GM23248 (cell line): ENCODE measurements at places on chromosomes 6 and 20.

- DNase-seq, result no peak
Measured at GRCh38 chr20:59512651-59513050, 91.7 kb upstream of the PHACTR3 start.

- DNase-seq, result no peak
Measured at GRCh38 chr6:99165838-99166237, 183.6 kb downstream of the FAXC start.

DNA sequence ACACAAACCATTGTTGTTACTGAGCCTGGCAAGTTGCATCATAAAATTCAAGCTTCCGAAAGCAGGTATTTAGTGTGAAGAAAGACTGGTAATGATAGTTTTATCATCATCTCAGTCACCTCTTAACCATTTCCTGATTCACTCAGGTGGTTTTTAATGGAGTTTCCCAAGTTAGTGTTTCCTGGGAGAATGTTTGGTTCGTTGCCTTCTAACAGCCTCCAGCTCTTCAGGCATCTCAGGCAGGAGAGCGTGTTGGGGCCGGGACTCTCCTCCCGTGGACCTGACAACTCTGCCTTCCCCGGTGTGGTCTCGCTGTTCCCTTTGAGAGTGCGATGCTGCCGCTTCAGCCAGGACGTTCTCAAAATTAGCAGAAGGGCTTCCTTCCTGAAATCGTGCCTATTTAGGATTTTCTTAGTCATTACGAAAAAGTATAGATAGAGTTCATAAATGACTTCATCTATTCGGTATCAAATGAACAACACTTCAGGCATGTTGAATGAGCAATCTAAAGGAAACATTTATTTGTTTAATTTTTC is 105.0 kb upstream of the QKI start:
- DNase-seq, result peak; percentile 11

GRCh38 chr6:52130440-52130839 is 43.0 kb upstream of the PKHD1 start:
- no peak for DNase-seq

DNA sequence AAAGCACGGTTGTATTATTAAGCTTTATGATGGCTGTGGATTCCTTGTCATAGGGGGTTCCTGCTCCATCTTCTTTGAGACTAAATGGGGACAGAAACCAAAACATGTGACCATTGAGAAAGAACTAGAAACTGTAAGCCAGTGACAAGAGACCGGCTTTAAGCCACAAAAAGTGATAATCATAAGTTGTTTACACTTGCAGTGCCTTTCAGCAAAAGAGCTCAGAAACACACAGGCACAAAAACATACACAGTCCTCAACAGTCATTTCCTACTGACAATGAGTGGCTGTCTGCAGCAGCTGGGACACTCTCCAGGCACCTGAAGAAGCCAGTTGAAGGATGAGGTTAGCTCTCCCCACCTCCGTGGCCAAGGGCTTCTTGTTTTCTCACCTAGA is 20.0 kb upstream of the UBE2J1 start:
- DNase-seq, result no peak

DNA sequence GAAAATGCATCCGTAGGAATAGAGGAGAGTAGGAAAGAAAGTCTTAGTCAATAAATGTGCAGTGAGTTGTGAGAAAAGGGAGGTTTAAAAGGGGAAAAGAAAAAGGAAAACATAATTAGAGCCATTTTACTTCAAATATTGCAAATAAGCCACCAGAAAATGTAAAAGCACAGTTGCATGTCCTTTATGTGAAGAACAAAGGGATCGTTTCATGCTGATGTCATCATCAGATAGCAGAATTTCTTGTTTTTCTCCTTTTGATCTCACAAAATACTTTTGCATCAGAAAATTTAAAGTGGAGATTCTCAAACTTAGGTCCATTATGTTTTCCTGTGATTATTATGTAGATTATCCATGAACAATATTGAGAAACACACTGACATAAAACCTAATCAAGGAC is 166.7 kb downstream of the HAO1 start:
- DNase-seq, result no peak

DNA sequence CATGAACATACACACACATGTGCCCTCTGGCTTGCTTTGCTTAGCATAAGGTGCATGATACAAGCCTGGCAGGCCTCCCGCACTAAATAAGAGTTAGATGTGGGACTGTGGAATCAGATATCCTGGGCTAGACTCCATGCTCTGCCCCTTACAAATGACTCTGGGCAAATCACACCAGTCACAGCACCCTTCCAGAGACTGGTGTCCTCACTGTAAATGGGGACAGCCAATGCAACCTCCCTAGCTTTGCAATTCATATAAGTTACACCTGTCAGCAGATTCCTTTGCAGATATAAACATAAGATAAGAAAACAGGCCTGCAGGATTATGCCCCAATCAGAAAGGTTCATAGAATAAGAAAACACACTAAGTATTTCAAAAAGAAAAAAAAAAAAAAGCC is 174.1 kb downstream of the PTPRT start:
- DNase-seq, result no peak

DNA sequence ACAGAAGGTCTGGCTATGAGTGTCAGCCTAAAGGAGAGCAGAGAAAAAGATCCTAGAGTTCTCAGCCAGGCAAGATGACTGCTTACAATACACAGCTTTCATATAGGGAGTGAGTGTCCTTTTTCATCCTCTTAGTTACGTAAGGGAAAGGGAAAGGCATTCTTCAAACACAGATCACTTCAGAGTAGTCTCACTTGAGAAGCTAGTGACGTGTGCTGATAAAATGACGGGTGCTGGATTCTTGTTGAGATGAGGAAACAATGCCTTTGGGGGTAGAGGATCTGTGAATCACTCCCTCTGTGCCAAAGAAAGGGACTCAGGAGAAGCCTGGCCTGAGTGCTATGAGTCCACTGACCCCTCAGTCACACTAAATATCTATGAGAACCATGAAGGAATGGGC is 117.3 kb downstream of the QRSL1 start:
- DNase-seq, result peak; percentile 63

GRCh38 chr6:39910164-39910563 is 24.1 kb downstream of the MOCS1 start:
- DNase-seq, result no peak

DNA sequence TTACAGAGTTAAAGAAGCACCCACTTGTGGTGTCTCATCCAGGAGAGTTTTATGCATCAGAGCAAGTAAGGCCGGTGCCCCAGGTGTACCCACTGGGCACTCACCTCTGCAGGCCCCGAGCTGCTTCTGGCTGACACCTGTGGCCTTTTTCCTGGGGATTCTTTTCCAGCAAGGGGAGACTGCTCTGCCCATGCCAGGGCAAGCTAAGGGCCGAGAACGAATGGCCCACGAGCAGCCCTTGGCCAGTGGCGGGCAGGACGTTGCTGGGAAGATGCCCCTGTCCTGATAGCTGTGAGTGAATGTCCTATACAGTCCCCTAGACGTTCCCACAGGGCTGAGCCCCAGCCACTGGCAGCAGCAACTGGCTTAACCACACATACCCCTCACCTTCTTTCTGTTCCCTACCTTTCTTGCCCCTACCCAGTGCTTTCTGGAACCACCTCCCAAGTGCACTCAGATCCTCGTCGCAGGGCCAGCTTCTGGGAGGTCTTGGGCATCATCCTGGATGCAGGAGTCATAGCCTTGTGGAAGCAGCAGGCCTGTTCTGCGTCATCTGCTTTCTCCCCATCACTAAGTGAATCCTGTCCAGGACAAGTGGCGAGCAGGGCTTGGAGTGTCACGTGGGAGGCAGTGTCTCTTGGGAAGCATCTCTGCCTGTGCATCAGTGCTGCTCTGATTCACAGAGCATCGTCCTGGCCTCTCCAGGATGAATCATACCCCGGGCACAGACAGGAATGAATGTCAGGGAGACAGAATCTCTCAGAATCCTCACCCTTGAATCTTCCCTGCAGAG is 32.5 kb downstream of the SYNDIG1 start:
- peak; percentile 99 for DNase-seq

DNA sequence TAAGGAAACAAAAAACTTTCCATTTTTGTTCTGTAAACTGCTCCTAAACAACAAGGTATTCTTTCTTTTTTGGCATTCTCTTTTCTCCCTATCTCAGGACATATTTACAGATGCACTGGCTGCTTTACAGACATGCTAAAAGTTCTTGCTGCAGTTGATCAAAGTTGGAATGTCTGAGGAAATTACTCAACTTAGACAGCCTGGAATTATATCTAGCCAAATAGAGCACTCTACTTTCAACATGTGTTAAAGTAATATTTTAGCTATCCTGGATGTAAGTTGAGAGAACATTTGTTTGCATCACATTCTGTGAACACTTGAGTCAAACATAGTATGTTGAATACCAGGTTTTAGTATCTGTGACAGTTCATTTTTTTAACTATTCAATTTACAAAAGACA is 24.8 kb downstream of the TASP1 start:
- peak; percentile 8 for DNase-seq

DNA sequence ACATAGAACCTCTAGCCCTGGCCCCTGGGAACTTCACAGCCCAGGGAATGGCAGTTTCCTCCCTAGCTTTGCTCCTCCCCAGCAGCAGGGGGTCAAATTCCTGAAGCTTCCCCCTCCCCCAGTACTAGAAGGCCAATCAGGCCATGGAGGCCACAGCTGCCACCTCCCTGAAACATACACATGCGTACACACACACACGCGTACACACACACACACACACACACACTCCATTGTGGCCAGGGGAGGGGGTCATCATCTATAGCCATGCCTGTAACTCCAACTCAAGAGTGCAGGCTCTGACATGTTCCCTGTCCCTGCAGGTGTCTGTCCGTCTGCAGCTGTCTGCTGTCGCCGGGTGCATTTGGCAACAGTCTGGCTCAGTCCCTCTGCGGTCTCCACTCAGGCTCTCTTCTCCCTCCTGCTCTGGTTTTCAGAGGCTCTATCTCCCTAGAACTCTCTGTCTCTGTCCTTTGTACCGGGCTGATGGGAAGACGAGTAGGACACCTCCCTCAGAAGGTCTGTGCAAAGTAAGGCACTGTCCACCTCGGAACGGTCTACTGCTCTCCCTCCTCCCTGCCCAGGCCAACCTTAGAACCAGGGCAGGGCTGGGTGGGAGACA is 1.4 kb downstream of the LRFN2 start:
- DNase-seq, result no peak

DNA sequence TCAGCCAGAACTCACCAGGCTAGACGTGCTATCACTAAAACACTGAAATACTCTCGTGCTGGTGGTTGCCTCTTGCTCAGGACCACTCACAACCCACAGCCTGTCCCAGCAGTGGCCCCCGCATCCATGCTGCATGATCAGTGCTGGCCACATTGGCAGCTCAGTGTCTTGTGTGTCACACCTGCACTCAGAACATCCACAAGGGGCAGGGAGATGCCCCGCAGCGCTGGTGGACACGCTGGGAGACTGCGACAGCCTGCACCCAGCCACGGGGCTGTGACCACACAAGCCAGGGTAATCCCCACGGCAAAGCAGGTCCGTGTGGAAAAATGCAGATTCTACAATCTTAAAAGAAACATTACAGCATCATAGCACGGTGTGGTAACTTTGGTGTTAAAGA is 23.9 kb upstream of the APMAP start:
- no peak for DNase-seq

DNA sequence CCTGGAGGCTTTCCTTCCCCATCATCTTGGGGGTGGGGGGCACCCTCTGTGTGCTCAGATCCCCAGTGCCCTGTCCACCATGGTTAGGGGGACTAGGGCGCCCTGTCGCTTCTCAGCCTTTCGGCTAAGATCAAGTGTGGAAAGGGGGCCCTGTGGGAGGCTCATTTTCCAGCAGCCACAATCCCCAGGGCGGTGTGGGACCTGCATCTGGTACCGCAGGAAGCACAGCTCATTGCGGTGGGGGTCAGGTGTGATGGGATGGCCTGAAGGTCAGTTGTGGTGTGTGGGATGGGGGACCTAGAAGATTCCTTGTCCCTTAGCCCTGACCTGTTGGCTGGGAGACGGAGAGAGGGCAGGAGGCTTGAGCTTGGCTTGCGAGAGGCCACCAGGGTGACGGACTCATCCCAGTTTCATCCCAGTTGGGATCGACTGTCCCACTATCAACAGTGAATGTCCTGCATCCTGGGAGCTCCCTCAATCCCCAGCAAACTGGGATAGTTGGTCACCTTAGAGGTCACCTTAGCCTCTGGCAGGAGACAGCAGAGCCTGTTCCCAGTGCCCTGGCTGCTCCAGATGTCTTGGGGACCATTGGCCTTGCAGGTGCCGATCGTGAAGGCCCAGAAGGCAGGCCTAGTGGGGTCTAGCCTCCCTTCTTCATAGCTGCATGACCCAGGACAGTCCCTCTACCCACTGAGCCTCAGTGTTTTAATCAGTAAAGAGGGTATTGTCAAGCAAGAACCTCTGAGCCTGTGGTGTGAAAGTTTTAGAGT is 64.5 kb upstream of the PMEPA1 start:
- DNase-seq, result no peak

GRCh38 chr6:39818695-39819094 is 26.5 kb downstream of the DAAM2 start:
- DNase-seq, result no peak

GRCh38 chr6:150025201-150025917 is at the start of gene RAET1L:
TSS of gene RAET1L (minus strand) at chr6:150025532. CDS start at chr6:150025471, 61 bp downstream.
- DNase-seq, result peak; percentile 91

DNA sequence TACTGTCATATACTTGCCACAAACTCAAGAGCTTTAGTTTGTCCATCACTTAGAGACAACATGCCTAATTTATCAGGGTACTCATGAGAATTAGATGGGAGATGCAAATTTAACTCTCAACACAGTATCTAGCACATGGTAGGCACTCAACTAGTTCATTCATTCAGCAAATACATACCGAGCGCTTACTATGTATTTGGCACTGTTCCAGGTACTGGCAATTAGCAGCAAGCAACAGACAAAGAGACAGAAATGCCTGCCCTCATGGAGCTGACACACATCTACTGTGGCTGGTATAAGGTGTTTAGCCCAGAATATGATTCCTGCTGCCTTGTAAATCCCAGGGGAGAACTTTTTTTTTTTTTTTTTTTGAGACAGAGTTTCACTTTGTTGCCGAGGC is 4.8 kb downstream of the MICAL1 start:
- DNase-seq, result no peak

DNA sequence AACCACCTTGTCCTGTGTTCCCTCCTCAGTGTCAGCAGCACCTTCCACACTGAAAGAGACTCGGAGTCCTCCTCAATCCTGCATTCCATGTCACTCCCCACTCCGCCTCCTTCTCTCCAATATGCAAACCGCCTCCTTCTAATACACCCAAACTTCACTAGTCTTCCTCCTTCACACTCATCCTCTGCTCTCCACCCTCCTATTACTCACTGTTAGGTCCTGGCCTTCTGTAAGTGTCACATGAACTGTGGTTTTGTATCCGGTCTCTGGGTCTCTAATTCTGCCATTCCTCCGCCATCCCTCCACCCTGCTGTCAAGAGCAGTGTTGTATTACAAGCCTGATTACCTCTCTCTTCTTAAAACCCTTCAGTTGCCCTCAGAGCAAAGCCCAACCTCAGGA is 200.5 kb upstream of the CDYL start:
- peak; percentile 9 for DNase-seq

GRCh38 chr20:33697129-33697528 is 10.9 kb upstream of the E2F1 start:
- peak; percentile 92 for DNase-seq
